Left ventricle myocardium superior (tissue), 1 donor: ENCODE measurements at places on chromosomes 4 and X. TPM values are rescaled to one million over a fixed set of nuclear protein-coding genes. Genes with fewer than 3 reads are reported as not detected.

The SLC16A2 gene
- 6.7 TPM for total RNA-seq

The BRS3 gene
- not detected for total RNA-seq

The PPP2R2C gene
- total RNA-seq = 8.6 TPM

The GPR143 gene
- total RNA-seq = not detected

The RNF212 gene
- total RNA-seq = 0.62 TPM

The GPM6B gene
- 4.7 TPM for total RNA-seq

The TMEM271 gene
- total RNA-seq = not detected

The HS3ST1 gene
- 0.94 TPM for total RNA-seq

The FOXR2 gene
- not detected for total RNA-seq

The F11 gene
- total RNA-seq = 0.52 TPM

The AR gene
- total RNA-seq = 25.2 TPM

The LINC00632 gene
- 122 TPM for total RNA-seq

The TEX13D gene
- total RNA-seq = not detected

The ERCC6L gene
- total RNA-seq = 0.05 TPM

The ZC4H2 gene
- 3.1 TPM for total RNA-seq

The SRPX gene
- total RNA-seq = 45.2 TPM

The NHSL2 gene
- total RNA-seq = 3.7 TPM

The QRFPR gene
- total RNA-seq = 2.6 TPM

The LGI2 gene
- total RNA-seq = 2.0 TPM

The SORBS2 gene
- total RNA-seq = 911 TPM

The CHRNA9 gene
- not detected for total RNA-seq

The ADH1C gene
- total RNA-seq = 7.6 TPM

The CFP gene
- 2.1 TPM for total RNA-seq

The CT45A3 gene
- total RNA-seq = not detected

The TLR3 gene
- total RNA-seq = 6.3 TPM

The XK gene
- total RNA-seq = 8.7 TPM

The TAF9B gene
- total RNA-seq = 19.1 TPM

The UNC5C gene
- 0.72 TPM for total RNA-seq

The VCX3A gene
- not detected for total RNA-seq

The MAGEE2 gene
- total RNA-seq = not detected

The STPG2 gene
- 0.15 TPM for total RNA-seq

The CYLC1 gene
- total RNA-seq = not detected

The WDFY3 gene
- 43.8 TPM for total RNA-seq

The GAGE2A gene
- total RNA-seq = not detected

The SGCB gene
- total RNA-seq = 80.4 TPM

The FBXW7 gene
- 59.4 TPM for total RNA-seq

The NUP62CL gene
- total RNA-seq = 2.2 TPM

The STARD8 gene
- total RNA-seq = 10.5 TPM

The NAT8L gene
- 0.82 TPM for total RNA-seq

The ART3 gene
- total RNA-seq = 145 TPM

The F9 gene
- not detected for total RNA-seq

The ODAPH gene
- not detected for total RNA-seq

The TMEM131L gene
- total RNA-seq = 16.8 TPM

The ITIH6 gene
- not detected for total RNA-seq

The CTAG1B gene
- total RNA-seq = not detected

The FATE1 gene
- total RNA-seq = not detected

The CCKAR gene
- not detected for total RNA-seq
